Stimulated activated CD4-positive, alpha-beta T cell treated with anti-CD3 and anti-CD28 coated beads, Interleukin-1b, Interleukin-23, amount 100 ng/mL, for 24 hours (primary cell): ENCODE measurements at places on chromosomes 4 and X.

DNA sequence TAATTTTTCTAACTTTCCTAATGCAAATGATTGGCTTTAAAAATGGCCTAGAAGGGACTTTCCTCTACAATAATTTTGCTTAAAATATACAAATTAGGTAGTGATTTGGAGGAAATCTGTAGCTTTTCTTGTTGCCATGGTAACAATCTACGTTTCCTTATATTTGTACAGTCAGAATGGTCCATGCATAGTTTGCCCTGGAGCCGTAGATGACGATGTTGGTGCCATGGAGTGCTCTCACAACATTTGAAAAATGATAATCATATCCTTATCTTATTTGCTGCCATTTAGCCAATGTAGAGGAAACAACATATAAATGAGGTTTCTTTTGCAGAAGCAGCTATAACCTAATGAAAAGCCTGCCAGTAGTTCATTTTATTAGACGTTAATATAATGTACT is 89.0 kb upstream of the NMU start:
- no peak for DNase-seq

DNA sequence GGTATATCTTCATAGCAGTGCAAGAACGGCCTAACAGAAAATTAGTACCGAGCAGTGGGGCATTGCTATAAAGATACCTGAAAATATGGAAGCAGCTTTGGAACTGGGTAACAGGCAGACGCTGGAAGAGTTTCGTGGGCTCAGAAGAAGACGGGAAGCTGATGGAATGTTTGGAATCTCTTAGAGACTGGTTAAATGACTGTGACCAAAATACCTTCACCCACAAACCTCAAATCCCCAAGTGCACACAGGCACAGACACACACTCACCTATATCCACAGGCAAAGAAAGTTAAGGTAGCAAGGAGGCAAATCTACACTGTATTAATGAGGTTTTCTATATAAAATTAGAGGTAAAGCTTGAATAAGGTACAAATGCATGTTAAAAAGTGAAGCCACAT is 14.6 kb upstream of the SPRY1 start:
- no peak for DNase-seq

DNA sequence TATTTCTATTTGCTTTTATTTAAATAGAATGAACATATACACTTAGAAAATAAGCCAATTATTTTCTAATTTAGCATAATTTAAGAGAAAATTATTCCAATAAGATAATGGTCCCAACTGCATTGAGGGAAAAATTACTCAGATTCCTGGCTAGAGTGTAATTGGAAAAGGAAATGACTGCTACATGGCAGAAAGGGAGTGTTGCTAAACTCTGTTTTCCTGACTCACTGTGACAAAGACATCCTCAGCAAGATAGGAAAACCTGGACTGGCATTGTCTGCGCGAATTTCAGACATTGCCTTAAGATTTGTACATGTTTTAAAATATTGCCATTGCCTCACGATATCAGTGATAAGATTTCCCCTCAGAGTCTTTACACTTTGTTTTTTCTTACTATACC is 8.2 kb downstream of the TNIP3 start:
- no peak for DNase-seq

- DNase-seq, result no peak
Observed at GRCh38 chr4:173490256-173490655, 39.8 kb downstream of the HAND2 start.

DNA sequence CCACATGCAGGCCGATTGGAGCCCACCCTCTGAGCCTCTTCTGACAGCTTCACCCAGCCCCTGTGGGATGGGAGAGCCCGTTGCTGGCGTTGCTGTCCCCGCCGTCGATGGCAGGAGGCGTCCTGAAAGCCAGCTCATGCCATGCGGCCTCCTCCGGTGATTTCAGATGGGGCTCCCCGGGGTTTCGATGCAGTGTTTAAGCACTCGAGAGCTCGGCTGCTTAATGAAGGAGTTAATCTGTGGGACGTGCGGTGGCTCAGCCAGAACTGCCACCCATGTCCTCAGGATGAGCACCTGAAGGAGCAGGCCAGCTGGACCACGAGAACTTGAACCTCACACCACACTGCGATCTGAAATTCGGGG is 95.6 kb downstream of the SORCS2 start:
- DNase-seq, result no peak

DNA sequence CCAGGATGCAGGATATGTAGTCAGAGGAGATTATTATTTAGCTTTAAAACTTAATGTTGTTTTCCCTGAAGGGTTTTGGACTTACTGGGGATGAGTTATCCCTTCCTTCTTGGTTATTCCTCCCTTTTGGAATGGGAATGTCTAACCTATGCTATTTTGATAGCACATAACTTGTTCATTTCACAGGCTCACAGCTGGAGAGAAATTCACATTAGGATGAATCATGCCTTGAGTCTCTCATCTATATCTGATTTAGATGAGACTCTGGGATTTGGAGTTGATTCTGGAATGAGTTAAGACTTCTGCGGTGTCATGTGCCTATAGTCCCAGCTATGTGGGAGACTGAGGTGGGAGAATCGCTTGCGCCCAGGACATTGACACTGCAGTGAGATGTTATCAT is 81.1 kb downstream of the ATP11C start:
- no peak for DNase-seq

- DNase-seq, result no peak
Observed at GRCh38 chr4:170591076-170591475, 501.3 kb upstream of the AADAT start.
